ENCODE measurements at places on chromosomes 12 and 14.

DNA sequence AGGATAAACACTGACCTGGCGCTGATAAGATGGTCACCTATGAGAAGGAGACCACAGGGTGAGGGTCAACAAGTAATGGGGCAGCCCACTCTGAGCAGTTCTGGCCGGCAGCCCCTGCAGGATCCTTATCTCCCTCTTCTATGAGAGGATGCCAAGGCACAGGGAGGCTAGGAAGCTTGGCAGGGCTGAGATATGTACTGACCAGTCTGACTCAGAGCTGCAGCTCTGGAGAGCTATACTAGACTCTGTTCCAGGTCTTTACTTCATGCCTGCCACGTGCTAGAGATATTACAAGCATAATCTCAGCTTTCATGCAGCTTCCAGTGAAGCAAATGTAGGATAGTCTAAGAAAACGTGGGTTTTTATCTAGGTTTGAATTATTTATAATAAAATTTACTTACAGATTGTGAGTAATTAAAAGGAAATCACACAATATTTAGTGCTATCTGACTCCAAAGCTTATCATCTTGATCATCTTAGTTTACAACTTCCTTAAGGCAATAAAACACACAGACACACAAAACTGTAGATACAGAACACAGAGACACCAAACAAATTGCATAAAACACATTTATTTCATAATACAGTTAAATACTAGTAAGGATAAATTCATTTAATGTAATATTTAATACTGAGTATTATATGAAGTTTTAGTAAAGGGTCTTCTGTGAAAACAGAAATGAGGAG, 32.3 kb downstream of the GIT2 start:
- DNase-seq, result no peak

DNA sequence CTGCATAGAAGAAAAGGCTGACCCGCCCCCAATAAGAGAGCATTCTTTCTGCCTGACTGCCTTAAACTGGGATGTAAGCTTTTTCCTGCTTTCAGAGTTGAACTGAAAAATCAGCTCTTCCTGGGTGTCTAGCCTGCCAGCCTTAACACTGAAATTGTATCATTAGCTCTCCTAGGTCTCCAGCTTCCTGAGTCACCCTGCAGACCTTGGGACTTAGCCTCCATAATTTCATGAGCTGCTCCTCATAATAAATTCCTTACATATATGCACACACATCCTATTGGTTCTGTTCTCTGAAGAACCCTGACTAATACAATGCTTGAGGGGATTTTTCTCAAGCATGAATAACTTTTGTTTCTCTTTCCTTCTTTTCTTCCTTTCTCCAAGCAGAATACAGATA, 76.4 kb upstream of the FAR2 start:
- no peak for DNase-seq

- DNase-seq, result peak; percentile 12
Measured at GRCh38 chr12:24904871-24905270, 44.0 kb downstream of the BCAT1 start.

DNA sequence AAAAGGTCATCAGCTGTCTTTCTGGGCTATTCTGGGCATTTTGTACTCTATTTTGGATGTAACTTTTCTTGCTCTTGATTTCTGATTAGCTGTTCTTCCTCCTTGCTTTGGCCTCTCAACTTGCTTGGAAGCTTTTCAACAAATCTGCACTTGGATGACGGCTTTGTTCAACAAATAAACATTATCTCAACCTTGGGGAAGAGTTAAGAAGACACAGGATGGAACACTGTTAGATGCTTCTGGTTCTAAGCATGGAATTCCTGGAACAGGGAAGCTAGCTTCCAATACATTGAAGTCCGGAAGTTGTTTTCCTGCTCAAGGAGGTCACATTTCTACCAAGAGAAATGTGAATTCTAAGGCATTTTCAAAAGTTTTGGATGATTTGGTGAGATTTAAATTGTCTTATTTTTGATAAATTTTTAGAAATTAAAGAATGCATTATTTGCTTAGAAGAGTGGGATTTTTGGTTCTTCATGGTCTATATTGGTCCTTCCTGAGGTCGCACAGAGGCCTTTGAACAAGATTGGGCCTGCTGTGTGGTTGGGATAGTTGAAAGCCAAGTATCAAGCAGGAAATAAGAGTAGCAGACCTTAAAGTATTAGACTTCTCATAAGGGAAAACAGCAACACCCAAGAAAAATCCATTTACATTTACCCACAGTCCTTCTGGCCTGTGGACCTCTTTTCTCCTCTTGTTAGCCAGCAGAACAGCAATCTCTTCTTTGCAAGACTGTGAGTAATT, 59.2 kb downstream of the PPFIBP1 start:
- DNase-seq, result no peak

DNA sequence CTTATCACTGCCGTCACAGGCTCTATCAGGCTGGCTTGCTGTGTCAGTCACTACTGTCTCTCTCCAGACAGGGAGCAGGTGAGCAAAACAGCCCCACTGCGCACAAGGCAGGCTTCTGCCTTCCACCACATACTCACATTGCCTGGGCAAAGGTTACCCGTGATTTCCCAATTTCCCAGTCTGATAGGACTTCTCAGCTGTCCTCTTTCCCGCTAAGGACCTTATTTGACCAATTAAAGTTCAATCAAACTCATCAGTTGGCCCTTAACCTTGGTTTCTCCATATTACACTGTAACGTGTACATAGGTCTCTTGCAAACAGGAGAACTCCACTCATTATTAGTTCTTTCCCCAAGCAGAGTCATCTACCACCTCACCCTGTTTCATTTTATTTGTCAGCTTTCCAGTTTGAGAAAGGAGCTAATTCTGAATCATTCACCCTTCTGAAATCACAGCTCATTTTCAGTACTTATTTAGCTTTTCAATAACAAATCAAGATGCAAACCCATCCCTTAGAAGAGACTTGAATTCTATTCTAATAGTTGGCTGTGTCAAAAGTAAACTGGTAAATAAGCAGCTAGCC, 170.8 kb downstream of the ESR2 start:
- no peak for DNase-seq

- DNase-seq, result no peak
Measured at GRCh38 chr12:84877340-84877739, 35.3 kb downstream of the SLC6A15 start.

DNA sequence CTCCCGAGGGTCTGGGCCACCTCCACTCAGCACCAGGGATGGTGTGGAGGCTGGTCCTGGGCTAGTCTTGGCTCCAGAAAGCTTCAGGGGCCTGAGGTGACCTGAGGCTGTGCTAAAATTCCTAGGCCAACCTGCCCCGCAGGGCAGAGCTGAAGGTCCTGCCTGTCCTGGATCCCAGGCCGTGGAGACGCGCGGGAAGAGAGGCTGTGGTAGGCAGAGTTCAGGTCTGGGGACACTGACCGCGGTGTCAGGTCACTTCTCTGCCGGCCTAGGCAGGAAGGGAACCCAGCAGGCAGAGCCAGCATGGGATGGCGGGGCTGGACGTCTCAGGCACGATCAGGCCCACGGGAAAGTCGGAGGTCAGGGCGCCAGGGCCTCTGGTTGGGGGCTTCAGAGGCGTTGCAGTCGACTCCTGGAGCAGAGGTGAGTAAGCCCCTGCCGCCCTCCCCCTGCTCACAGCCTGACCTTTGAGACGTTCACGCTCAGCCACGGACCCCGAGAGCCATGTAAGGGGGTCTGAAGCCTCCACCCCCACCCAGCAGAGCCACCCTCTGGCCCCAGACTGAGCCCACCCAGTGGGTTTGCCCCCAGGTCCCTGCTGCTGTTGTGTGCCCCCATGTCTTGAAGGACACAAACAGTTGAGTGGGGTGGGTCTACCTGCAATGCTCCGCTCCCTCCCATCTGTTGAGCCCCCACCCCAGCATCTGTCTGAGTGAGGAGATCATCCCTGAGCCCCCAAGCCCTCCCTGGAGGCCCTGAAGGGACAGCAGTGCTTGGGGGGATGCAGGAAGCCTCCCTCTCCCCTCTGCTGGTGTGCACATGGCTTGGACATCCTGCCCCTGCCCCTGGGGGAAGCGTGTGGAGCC, 142.7 kb downstream of the KIF26A start:
- no peak for DNase-seq

- peak; percentile 13 for DNase-seq
Measured at GRCh38 chr12:28191051-28192048, 1.1 kb downstream of the CCDC91 start.

- no peak for DNase-seq
Measured at GRCh38 chr12:132837693-132838409, 9.2 kb upstream of the GOLGA3 start.

DNA sequence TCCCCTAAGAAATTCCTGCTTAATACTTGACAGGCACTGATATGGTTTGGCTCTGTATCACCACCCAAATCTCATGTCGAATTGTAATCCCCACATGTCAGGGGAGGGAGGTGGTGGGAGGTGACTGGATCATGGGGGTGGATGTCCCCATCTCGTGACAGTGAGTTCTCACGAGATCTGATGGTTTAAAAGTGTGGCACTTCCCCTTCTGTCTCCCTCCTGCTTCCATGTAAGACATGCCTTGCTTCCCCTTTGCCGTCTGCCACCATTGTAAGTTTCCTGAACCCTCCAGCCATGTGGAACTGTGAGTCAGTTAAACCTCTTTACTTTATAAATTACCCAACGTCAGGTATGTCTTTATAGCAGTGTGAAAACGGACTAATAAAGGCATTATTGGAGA, 198.0 kb downstream of the FOXN3 start:
- DNase-seq, result no peak
